ENCODE measurements at places on chromosomes 3 and 15. TPM values are rescaled to one million over a fixed set of nuclear protein-coding genes. Genes with fewer than 3 reads are reported as not detected.

BAHD1 gene
- not detected for polyA plus RNA-seq

- no peak for DNase-seq
These were observed 63.7 kb downstream of the SLC12A8 start for GRCh38 chr3:125148836-125149235.

DNA sequence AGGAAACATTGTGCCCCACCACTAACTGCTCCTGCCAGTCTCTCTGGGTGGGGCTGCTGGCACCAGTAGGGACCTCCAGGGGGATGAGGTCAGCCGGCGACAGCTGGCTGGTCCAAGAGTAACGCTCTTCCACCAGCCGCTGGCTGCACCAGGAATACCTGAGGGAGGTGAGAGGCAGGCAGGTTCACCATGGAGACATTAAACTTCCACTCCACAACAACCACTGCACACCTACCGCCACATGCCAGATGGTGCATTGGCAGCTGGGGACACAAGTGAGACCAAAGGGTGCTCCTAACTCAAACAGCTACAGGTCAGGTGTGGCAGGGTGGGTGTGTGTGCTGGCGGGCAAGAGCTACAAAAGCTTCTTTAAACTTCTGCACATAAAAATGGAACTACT lies 4.5 kb downstream of the POLG start:
- DNase-seq: no peak

DNA sequence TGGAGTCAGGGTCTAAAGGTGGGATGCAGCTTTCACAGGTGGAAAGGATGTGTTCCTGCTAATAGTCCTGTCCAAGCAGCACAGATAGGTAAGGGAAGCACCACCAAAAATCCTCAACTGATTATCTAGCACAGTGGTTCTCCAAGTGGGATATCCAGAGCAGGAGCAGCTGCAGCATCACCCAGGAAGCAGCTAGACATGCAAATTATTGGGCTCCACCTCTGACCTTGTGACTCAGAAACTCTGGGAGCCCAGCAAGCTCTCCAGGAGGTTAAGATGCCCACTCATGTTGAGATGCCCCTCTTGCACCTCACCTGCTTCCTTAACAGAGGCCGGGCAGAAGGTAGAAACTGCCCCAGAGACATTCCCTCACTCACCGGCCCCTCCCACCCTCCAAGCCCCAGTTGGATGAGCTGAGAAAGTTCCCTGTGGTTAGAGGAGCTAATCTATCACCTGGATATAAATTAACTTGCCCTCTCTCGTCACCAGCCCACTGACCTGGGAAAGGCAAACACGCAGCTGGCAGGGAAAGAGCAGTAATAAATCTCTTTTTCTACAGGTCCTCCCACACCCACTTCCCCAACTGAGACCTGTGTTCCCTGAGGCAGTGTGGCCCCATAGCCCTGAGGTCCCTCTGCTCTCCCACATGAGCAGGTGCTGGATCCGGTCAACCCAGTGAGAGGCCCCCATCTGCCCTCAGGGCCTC lies 39.3 kb downstream of the ADCY5 start:
- DNase-seq: no peak

DNA sequence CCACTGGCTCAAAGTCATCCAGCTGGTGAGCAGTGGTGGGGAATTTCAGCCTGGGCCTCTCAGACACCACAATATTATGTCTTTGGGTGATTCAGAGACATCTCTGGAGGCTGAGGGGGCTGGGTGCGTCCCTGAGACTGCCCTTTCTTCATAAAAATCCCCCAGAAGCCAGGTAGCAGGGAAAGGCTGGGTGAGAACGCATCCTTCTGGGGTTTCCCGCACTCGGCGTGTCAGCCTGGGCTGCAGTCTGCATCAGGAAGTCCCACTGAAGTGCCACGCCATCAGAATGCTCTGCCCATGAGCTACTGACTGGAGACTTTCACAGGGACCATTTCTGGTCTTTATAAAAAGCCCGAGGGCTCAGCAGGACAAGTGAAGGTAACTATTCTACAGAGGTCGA lies 148.8 kb upstream of the SLC6A11 start:
- no peak for DNase-seq

DNA sequence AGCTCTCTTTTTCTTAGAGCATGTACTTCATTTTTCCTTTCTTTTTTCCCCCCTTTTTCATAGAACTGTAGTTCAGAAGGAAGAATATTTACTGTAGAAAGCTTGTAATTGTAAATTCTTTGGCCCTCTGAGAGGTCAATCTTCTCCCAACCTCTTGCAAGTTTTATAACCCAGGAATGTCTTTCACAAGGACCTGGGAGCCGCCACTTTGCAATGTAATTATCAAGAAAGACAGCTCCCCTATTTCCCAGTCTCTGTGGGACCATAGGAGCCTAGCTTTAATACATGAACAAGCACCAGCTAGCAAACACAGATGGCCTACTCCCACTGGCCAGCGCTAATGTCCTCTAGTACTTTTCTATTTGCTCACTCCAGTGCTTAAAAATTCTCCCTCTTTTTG lies 51.4 kb downstream of the NFKBIZ start:
- no peak for DNase-seq

GRCh38 chr3:114241262-114241661 lies 3.9 kb upstream of the ZNF80 start:
- DNase-seq: no peak
